Germinal center (tissue), 1 donor: ENCODE measurements at places on chromosomes 16 and 17.

- DNase-seq = no peak
Measured at GRCh38 chr17:28170771-28171170, 128.3 kb downstream of the NLK start.

DNA sequence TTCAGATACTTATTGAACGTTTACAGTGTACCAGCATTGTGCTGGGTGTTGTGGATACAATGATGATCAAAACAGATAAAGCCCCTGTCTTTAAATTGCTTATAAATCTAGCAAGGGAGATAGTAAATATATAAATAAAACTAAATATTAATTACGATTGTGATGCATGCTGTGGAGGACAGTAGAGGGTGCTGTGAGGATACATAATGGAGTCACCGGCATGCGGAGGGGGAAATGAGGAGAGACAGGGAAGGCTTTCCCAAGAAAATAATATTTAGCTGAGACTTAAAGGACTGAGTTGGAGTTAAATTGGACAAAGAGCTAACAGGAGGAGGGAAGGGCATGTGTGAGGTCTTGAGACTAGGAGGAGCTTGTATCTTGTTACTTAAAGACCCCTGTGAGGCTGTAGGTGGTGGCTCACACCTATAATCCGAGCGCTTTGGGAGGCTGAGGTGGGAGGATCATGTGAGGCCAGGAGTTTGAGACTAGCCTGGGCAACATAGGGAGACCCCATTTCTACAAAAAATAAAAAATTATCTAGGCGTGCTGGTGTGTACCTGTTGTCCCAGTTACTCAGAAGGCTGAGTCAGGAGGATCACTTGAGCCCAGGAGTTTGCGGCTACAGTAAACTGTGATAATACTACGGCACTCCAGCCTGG is 2.4 kb downstream of the DHRS7B start:
- no peak for DNase-seq

GRCh38 chr17:933312-934073 is 46.1 kb downstream of the NXN start:
- no peak for DNase-seq

- no peak for DNase-seq
Measured at GRCh38 chr16:85036236-85037049, 8.8 kb downstream of the KIAA0513 start.

- DNase-seq = peak; percentile 6
Measured at GRCh38 chr17:62966426-62967204, 580 bp downstream of the TANC2 start.

- DNase-seq = no peak
Measured at GRCh38 chr16:368388-369158, 1.8 kb downstream of the MRPL28 start.

GRCh38 chr16:12811441-12812383 is 8.0 kb upstream of the CPPED1 start:
- DNase-seq = no peak

- DNase-seq = no peak
Measured at GRCh38 chr17:50196826-50197225, 4.6 kb downstream of the COL1A1 start.

GRCh38 chr16:85903559-85903958 is 4.6 kb downstream of the IRF8 start:
- peak; percentile 77 for DNase-seq

GRCh38 chr16:3908951-3909437 is 28.5 kb upstream of the CREBBP start:
- no peak for DNase-seq
